Occipital lobe (tissue), 3 donors: ENCODE measurements at places on chromosomes 2 and 18. TPM values are rescaled to one million over a fixed set of nuclear protein-coding genes. Genes with fewer than 3 reads are reported as not detected.

GRCh38 chr2:111701266-111701665, 182.7 kb downstream of the ANAPC1 start:
- DNase-seq = no peak

GRCh38 chr18:9587924-9588323, 26.4 kb downstream of the PPP4R1 start:
- no peak for DNase-seq

DNA sequence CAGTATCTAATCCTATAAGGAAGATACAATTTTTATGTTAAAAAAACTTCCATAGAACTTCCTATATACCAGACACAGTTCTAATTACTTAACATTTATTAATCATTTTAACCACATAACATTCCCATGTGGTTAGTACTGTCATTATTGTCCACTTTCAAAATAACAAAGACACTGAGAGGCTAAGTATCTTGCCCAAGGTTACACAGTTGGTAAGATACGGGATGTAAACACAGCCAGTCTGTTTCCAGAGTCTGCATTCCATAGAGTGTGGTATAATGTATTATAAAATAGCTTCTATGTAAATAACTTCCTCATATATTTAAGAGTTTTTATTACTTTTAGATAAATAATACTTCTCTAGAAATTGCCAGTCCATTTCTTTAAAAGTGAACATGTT, 383.3 kb upstream of the ETAA1 start:
- no peak for DNase-seq

DNA sequence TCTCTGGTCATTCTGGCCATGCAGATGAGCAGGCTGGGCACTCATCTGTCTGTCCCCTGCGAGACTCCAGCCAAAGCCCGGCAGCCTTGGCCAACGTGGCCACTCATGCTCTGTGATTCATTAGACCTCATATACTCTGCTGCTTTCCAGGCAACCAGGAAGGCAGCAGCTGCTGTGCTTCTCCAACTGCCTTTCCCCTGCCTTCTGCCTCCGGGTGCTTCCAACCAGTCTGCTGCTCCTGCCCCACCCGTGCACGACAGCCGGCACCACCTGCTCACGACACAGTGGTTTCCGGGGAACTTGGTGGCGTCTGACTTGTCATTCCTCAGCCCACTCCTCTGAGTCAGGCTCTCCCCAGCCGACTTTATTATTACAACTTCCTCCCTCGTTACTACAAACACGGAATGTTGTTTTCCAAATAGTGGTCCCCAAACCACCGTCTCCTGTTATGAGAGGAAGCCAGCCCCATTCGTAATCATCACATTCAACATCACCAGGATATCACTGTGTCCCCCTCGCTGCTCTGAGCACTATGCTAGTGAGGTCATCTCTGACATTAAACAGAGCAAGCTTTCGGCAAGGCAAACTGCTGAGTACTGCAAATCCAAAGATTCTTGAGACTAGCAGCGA, 392.4 kb downstream of the ALK start:
- peak; percentile 32 for DNase-seq

GRCh38 chr2:15555760-15556193, 5.4 kb downstream of the NBAS start:
- no peak for DNase-seq

- DNase-seq = no peak
These were observed 51.0 kb downstream of the ACTR3 start for GRCh38 chr2:113940891-113941290.

DNA sequence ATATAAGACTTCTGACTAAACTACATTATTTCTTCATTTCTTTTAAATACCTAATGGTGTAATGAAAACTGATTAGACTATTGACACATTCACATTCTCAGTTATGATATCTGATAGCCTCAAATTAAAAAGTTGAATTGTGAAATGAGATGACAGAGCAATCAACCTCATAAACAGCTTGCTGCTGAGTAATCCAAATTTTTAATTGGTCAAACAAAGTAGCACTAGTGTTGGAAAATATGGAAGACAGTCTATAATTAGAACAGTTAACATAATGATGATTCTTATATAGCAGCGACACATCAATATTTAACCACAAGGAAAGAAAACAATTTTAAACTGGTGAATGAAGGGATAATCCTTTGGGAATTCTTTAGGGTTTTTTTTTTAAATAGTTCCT, 91.9 kb upstream of the LRP1B start:
- DNase-seq = no peak

GRCh38 chr18:41643427-41643826, 311.6 kb upstream of the PIK3C3 start:
- DNase-seq = no peak

- DNase-seq = no peak
These were observed 848.8 kb downstream of the MBD2 start for GRCh38 chr18:53375621-53376020.

DNA sequence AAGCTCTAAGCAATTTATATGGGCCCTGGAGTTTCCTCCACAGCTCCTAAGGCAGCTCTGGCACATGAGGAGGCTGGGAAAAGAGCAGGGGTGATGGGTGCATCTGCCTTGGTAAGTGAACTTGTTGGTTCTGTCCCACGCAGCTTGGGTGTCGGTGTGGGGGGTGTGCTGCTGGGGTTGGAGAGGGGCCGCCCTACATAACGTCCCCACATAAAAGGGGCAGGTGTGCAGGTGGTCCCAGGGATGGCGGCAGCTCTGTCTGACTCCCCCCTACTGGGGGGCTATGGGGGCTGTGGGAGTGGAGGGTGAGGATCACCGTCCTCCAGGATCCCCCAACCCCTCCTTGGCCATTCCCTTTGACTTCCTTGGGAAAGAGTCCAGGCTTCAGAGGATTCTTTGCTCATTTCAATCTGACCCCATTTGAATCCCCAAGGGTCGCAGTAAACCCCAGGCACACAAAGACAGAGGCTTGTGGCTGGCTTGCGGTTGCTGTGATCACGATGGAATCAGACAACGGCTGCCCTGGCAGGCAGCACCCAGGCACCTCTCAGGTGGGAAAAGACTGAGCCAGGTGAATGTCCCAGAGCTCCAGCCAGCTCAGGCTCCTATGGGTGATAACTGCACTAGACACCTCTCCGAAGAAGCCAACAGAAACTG, 34.5 kb upstream of the CD8A start:
- no peak for DNase-seq

- no peak for DNase-seq
These were observed 105.2 kb downstream of the RAD51AP2 start for GRCh38 chr2:17413036-17413435.

GRCh38 chr2:41968182-41968578, 79.6 kb upstream of the PKDCC start:
- DNase-seq = no peak

DNA sequence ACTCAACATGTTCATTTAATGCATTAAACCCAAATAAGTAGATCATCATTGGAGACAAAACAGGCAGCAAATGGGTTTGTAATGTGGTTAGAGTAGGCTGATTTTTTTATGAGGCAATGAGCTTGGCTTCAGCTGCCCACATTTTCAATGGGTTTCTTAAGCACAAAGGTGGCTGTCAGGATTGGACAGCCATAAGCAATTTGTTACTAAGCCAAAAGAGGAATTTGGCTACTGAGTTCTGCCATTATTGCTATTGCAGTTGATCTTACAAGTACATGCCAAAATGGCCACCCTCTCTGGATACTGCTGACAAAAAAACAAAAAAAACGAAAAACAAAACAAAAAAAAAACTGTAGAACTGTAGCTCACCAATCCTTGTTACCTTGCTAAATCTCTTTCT, 1348.0 kb upstream of the PIK3C3 start:
- no peak for DNase-seq

- DNase-seq = no peak
These were observed 88.4 kb downstream of the CTIF start for GRCh38 chr18:48627216-48627615.

DNA sequence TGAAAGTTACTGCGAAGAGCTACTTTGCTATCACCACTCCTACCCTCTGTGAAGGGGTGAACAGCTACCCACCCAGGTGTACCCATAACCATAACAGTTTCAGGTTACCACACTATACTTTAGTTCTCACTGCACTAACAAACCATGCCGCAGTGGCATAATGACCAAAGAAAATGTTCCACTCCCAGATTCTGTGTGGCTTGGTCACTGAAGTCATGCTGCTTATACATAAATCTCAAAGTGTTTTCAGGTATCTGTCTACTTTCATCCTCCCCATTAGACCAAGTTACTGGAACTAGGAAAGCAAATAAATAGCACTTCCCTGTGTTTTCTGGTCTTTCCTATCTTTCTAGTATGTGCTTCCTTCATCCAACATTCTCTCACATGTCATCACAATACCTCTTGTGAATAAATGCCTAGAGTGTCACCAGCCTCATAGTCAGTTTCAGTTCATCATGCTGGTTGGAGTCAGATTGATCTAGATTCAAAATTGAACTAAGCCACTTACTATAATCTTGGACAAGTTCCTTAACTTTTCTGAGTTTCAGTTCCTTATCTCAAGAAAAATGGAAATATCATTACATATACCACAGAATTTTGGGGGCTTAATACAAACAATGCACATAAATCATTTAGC, 293.6 kb downstream of the FSIP2 start:
- no peak for DNase-seq

DNA sequence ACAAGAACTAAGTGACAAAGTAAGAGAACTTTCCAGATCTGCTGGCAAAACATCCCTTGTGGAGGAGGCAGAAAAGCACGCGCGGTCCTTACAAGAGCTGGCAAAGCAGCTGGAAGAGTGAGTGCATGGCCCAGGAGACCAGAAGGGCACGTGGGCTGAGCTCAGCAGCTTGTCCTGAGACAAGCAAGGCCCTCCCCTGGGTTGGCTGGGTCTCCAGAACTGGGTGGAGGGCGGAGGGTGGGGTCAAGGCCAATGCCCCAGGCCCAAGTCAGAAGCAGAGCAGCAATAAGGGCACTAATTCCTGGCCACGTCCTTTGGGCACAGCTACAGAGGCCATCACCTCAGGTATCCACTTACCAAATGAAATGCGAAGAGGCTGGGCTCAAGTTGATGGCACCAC, 110.6 kb upstream of the TTC39C start:
- no peak for DNase-seq

- DNase-seq = no peak
These were observed 249.0 kb downstream of the CDH20 start for GRCh38 chr18:61582202-61582710.

DNA sequence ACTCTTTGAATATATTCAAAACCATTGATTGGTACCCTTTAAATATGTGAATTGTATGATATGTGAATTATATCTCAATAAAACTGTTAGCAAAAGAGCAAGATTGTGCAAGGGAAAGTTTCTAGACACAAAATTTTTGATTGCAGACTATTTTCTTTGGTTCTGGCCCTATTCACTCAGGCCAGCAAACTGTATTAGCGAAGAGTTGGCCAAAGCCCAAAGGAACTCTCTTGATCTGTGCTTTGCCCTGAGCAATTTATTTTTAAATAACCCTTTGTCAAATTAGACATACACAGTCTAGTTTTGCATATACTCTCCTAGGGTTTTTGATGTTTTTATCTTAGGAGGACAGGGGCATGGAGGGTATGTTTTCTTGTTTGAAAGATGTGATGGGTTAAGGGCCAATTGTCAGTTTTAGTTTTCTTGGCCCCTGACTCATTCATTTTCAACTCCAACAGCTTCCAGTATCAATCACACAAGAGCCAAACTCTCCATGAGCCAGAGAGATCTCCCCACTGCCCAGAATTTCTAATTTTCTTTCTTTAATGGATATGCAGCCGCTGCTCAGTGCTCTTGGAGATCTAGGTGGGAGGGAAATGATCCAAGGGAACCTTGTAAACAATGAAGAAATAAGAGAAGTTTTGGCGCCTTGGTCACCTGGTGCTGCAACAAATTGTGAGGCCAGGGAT, 231.5 kb downstream of the SRBD1 start:
- DNase-seq = no peak

DNA sequence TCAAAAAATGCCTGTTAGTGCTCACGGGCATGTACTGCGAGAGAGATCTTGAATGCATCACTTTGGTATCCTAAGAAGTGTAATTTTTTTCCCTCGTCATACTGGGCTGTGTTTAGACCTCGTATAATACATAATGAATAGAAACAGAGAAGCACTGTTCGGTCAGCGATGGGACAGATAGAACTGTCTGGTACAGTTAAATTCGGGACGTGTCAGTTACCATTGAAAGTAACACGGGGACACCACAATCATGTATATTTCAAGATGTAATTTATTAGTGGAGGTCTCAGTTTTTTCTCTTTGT, 1.8 kb downstream of the PKP4 start:
- DNase-seq = no peak

- DNase-seq = no peak
These were observed 210.9 kb upstream of the SIX3 start for GRCh38 chr2:44730593-44730992.

DNA sequence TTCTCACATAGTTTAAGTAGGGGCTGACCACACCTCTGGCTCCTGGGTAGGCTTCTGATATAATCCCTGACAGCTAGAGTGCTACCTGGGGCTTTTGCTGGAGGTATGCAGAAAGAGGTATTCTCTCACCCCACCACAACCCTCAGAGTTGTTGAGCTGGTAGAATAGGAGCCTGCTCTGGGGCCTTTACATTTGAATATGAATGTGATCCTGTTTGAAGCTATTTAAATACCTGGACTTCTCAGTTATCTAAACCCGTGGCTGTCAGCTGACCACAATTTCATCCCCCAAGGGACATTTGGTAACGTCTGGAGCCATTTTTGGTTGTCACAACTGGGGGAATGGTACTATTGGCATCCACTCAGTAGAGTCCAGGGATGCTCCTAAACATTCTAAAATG, 669.1 kb downstream of the SATB2 start:
- no peak for DNase-seq

- no peak for DNase-seq
These were observed 18.7 kb downstream of the MEMO1 start for GRCh38 chr2:31992025-31992579.

GRCh38 chr18:13463526-13464210, 245.1 kb downstream of the LDLRAD4 start:
- no peak for DNase-seq

- peak; percentile 18 for DNase-seq
These were observed 5.2 kb downstream of the EML6 start for GRCh38 chr2:54728669-54729120.

- DNase-seq = no peak
These were observed 12.9 kb downstream of the ALLC start for GRCh38 chr2:3670941-3671340.

- DNase-seq = no peak
These were observed 38.9 kb upstream of the SERPINE2 start for GRCh38 chr2:224077773-224078507.

- no peak for DNase-seq
These were observed 66.1 kb downstream of the PTPRM start for GRCh38 chr18:7633171-7633570.

- DNase-seq = no peak
These were observed 187.7 kb downstream of the IRS1 start for GRCh38 chr2:226611944-226612318.

GRCh38 chr18:76064998-76065397, 430.0 kb downstream of the ZNF516 start:
- DNase-seq = no peak

ANKMY1 gene
- 5.6 TPM for total RNA-seq

APCDD1 gene
- 10.3 TPM for total RNA-seq

GAD1 gene
- 58.2 TPM for total RNA-seq

TRIM43B gene
- total RNA-seq = not detected

C2orf78 gene
- not detected for total RNA-seq

DLX2 gene
- 3.3 TPM for total RNA-seq

IL37 gene
- total RNA-seq = not detected

ACADL gene
- 9.2 TPM for total RNA-seq

PREPL gene
- 150 TPM for total RNA-seq

UGT1A6 gene
- not detected for total RNA-seq
